ENCODE measurements at places on chromosomes 5 and 9.

GRCh38 chr5:117245130-117245529, 670.5 kb upstream of the SEMA6A start:
- no peak for DNase-seq

DNA sequence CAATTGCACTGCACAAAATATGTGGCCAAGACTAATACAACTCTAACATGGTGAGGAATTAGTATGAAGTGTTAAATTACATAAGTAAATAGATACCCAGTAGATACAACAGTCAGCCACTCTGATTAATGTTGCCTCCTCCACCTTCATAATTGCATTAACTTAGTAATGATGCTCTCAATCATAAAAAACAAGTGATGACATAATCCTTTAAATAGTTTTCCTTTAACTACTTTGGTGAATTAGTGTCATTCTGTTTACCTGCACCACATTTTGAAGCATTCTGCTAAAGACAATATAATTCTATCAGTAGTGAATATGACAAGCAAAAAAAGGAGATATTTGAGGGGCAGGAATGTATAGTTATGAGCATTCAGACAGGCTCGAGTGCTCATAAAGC, 265.9 kb upstream of the SLC24A2 start:
- no peak for DNase-seq

DNA sequence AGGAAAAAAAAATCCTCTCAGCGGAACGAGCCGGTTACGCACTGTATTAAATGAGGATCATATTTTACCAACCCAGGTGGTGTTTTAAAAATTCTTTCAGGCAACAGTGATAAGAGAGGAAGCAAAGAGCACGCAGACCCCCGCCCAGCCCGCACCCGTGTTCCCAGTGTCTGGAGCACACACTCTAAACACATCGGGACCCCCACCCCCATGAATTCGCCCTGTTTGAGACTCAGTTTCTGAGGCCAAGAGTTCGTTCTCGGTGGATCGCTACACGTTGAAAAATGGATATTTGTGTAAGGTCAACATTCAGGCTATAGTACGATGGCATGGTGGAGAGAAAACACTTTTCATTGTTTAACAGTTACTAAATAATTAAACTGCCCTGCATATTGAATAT, 196.3 kb downstream of the MEF2C start:
- no peak for DNase-seq

- DNase-seq: no peak
These were observed 368.9 kb downstream of the CDH9 start for GRCh38 chr5:26669523-26669922.

GRCh38 chr5:14668181-14668591, 3.7 kb downstream of the OTULIN start:
- DNase-seq: no peak

GRCh38 chr9:133782157-133783130, 44.3 kb upstream of the SARDH start:
- DNase-seq: peak; percentile 57

GRCh38 chr5:172450453-172450852, 3.9 kb downstream of the SH3PXD2B start:
- DNase-seq: no peak

- DNase-seq: no peak
These were observed 57.8 kb downstream of the TTC39B start for GRCh38 chr9:15249042-15249818.

- no peak for DNase-seq
These were observed 7.7 kb upstream of the TTC23L start for GRCh38 chr5:34831303-34831702.

GRCh38 chr5:44089424-44090144, 299.6 kb downstream of the FGF10 start:
- no peak for DNase-seq

DNA sequence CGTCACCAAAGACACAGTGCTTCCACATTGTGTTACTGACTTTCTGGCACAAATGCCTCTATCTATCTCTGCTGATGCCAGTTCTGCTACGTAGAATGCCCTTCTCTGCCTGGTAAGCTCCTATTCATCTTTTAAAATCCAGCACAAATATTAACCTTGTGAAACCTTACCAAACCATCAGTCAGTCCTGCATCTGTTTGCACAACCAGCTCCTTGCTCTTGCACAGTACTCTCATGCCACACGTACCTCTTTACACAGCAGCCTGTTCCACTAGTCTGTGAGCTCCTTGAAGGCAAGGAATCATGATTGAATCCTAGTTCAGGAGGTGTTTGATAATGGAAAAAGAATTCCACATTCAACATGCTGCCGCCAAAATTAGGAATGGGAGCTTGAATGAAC, 56.3 kb downstream of the TEX10 start:
- DNase-seq: no peak

DNA sequence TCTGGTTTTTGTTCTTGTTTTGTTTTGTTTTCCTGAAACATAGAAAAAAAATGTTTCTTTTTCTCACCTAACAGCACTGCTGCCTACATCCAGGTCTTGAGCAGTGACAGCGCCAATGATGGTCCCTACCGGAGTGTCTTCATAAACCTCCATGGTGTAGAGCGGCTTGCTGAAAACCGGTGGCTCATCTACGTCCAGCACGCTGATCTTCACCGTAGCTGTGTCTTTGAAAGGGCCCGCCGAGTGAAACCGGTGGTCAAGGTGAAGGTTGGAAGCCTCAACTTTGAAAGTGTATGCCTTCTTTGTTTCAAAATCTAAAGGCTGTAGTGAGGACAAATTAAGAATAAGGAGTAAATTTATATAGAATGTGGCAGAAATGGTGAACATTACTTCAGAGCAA, 1051.0 kb downstream of the CDH12 start:
- DNase-seq: no peak

DNA sequence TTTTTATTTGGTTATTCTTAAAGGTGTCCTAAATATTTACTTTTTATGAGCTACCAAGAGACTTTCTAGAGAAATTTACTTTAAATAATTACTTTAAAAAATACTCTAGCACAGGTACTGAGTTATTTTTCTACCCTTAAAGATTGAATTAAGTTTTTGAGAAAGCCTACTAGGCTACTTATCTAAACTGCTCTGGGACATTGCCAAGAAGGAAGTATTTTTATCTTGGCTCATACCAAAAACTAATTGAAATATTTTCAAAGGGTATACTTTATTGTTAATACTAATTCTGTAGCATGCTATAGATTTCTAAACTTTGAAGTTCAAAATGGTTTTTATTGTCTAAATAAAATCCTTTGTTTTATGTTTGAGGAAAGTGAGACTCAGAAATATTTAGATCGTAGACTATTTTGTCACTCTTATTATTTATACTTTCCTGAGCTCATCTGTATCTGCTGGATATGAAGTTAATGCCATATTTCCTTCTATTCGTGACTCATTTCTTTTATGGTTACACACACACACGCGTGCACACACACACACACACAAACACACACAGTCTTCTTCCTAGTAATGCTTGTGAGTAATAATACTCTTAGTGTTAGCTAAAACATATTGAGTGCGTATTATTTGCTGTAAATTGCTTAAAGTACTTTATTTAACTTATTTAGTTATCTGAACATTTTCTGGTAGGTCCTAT, 89.5 kb downstream of the MAN2A1 start:
- DNase-seq: no peak

- no peak for DNase-seq
These were observed 35.4 kb downstream of the SEMA6A start for GRCh38 chr5:116539222-116539621.

DNA sequence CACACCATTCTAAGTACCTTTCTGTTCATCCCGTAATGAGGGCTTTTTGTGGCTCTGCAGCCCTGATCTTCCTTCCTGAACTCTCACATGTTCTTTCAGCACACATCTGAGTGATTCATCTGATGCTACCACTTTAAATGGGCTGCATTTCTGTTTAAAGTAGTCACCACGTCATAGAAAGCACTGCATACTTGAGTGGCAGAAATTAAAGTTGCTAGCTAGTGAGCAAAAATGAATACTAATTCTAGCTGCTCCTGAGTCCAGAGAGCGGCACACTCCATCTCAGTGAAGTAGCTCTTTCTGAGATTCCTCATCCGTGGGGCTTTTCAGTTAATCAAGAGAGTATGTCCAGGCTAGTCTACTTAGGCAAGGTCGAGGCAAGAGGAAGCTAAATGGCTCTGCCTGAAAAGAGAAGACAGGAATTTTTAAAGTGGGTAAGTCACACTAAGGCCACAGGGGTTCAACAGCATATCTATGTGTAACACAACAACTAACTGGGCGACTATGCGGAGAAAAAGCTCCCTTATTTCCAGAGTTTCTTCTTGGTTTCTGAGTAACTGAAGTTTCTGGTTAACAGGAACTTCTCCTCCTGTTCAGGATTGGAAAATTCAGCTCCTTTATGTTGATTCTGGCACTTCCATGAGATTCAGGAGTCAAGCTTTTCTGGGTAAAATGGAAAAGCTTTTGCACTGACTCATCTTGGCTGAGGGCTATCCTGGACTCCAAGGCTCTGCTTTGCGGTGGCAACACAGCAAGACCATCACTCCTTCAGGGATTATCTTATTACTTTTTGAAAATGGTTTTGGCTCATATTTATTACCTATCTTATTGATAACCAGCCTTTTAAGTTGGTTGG, 109.5 kb downstream of the TAF11L14 start:
- no peak for DNase-seq

DNA sequence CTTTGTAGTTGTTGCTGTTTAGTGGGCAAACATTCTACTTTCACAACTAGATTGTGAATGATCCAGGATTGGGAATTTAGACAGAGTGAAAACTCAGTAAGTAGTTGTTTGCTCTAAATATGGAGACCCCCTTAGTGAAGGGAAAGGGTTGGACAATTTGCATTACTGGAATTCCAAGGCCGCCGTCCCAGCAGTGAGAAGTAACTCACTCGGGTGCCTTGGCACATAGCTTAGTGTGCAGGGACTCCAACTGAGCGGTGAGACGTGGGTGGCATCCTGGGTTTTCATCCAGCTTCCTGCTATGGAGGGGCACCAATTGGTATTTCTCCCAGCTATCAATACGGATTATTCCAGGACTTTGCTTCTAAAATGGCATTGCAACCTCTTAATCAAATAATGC, 69.7 kb upstream of the FCN1 start:
- DNase-seq: no peak

DNA sequence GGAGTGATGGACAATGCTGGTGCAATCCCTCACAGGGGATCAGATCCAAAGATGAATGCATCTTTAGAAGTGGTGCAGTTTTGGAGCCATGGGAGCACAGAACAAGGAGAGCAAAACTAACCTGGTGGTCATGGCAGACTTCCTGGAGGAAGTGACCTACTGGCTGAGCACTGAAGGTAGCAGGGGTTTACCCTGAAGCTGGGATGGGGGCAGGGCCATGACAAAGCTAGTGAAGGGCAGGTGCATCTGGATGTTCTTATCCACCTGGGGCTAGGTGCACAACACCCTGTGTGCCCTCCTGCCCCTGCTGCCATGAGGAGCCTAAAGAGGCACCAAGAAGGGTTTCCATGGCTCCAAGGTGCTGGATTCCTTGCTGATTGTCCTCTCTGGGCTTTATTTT, 11.5 kb upstream of the PITX1 start:
- no peak for DNase-seq

DNA sequence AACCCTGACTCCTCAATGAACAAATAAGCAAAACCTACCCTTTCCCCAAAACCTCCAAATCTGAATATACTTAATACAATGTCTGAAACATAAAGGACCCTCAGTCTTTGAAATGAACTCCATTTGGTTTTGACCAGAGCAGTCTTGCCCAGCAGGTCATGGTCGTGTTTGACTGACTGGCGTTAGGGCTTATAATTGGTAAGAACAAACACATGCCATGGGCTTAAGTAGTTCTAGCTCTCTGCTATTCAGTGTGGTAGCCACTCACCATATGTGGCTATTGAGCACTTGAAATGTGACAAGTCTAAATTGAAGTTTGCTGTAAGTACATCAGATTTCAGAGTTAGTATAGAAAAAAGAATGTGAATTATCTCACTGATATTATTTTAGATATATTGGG, 42.1 kb downstream of the LRRTM2 start:
- no peak for DNase-seq

- DNase-seq: no peak
These were observed 309.2 kb downstream of the CTNND2 start for GRCh38 chr5:11595045-11595444.
